ENCODE measurements at places on chromosomes 4 and X. TPM values are rescaled to one million over a fixed set of nuclear protein-coding genes. Genes with fewer than 3 reads are reported as not detected.

Gene ETDA
- polyA plus RNA-seq = 0.51 TPM

Gene CYLC1
- polyA plus RNA-seq = not detected

Gene SLC38A5
- 3.4 TPM for polyA plus RNA-seq

Gene CXCL6
- polyA plus RNA-seq = not detected

Gene PDZD11
- 62.2 TPM for polyA plus RNA-seq

Gene SAGE1
- polyA plus RNA-seq = not detected

Gene ANKRD50
- polyA plus RNA-seq = 34.9 TPM

Gene MAP3K15
- polyA plus RNA-seq = 4.5 TPM

Gene ADGRG2
- 20.0 TPM for polyA plus RNA-seq

Gene DLG3
- polyA plus RNA-seq = 42.8 TPM

Gene BEND4
- 1.1 TPM for polyA plus RNA-seq

Gene CRMP1
- polyA plus RNA-seq = 39.5 TPM

Gene ARSJ
- polyA plus RNA-seq = 15.3 TPM

Gene C4orf51
- not detected for polyA plus RNA-seq

Gene TEX13D
- polyA plus RNA-seq = not detected

Gene GPAT3
- 26.7 TPM for polyA plus RNA-seq

Gene GAGE12E
- not detected for polyA plus RNA-seq

Gene TMSB15C
- polyA plus RNA-seq = 16.6 TPM

Gene F8
- polyA plus RNA-seq = 17.4 TPM

Gene MAGEA8
- 0.28 TPM for polyA plus RNA-seq

Gene GUCY1B1
- 65.8 TPM for polyA plus RNA-seq

Gene VSIG1
- 0.99 TPM for polyA plus RNA-seq

Gene GJB1
- polyA plus RNA-seq = 44.3 TPM

Gene GPRASP3
- 18.7 TPM for polyA plus RNA-seq

Gene KCND1
- 2.3 TPM for polyA plus RNA-seq

Gene NLRP2B
- polyA plus RNA-seq = 0.06 TPM

Gene PGRMC2
- polyA plus RNA-seq = 123 TPM

Gene CLDN22
- not detected for polyA plus RNA-seq

Gene FGF13
- polyA plus RNA-seq = 22.6 TPM
